ELR (cell line): ENCODE measurements at places on chromosomes 16 and 17.

DNA sequence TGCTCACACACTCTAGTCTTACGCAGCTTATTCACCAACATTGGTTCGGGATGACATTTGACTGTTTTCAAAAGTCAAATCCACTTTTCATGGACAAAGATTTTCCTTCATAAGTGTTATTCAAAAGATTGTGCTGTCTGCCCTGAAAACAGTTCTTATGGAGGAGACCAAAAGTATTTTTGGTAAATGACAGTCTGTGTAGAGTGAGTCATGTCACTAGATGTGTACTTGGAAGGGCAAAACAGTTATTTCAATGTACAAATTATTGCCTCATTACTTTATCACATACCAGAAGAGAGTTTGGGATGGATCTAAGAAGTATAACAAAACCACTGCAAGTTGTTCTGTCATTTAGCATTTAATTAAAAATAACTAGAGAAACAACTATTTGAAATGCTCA lies 265.6 kb downstream of the CDH13 start:
- no peak for DNase-seq

- peak; percentile 62 for DNase-seq
Observed at GRCh38 chr17:17859909-17860765, 23.4 kb upstream of the SREBF1 start.

DNA sequence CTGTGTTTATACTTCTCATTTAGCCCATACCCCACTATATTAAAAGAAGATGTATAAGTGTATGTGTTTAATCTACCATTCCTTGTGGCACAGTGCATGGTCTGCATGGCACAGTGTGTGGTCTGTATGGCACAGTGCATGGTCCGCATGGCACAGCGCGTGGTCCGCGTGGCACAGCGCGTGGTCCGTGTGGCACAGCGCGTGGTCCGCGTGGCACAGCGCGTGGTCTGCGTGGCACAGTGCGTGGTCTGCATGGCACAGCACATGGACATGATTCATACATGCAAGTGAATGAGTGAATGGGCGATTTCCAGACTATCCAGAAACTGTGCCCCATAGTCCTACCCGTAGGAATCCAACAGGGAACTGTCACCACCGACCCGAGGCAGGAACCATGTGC lies 632.6 kb downstream of the MAF start:
- no peak for DNase-seq

DNA sequence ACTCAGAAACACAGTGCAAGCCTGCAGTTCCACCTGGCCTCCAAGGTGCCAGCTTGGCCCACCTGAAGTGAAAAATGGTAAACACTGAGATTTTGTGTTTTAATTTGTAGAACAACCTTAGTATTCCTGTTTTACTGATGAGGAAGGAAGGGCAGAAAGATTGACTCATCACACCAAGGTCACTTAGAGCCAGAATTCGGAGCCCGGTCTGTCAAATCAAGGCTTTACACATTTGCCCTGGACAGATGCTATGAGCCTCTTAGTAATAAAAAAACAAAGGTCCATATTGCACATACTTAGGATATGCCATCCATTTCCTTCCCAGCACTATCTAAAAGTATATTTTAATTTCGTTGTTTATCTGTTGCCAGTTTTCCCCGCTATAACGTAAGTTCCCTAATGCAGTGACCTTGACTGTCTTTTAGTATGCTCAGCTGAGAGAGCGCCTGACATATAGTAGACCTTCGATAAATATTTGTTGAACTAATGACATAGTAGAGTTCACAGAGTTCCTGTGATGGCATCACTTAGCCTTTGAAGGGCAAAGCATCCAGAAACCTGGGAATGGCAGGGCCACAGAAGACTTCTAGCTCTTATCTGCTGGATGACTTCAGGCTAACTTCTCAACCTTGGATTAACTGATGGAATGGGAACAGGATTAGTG lies 7.2 kb upstream of the TBKBP1 start:
- DNase-seq: peak; percentile 51

- no peak for DNase-seq
Observed at GRCh38 chr17:28446716-28447395, 26.6 kb upstream of the SLC13A2 start.

GRCh38 chr17:1638624-1639300 lies 6.8 kb downstream of the SCARF1 start:
- DNase-seq: no peak

- peak; percentile 45 for DNase-seq
Observed at GRCh38 chr16:11669380-11670146, 1.3 kb downstream of the SNN start.
